ENCODE measurements at places on chromosomes 1 and 21. TPM values are rescaled to one million over a fixed set of nuclear protein-coding genes. Genes with fewer than 3 reads are reported as not detected.

RC3H1 gene
- 2.0 TPM for polyA plus RNA-seq

DNA sequence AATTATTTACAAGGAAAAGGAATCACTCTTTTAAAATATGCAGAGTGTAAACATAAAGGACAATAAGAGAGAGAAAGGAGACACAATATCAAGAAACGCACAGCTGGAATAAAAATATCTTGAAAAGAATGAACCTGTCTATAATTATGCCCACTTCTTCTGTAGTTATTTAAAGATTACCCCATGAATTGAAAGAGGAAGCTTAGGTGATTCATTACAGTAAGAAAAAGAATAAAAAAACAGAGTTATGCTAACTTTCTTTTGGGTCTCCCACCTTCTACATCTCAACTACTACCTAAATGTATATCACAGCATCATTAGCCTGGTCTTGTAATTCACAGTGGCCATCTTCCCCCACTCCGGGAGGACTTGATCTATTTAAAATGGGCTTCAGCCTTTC lies 182.1 kb downstream of the MRPL39 start:
- DNase-seq: no peak

- DNase-seq: no peak
Observed at GRCh38 chr21:34042735-34043134, 30.6 kb upstream of the MRPS6 start.

DNA sequence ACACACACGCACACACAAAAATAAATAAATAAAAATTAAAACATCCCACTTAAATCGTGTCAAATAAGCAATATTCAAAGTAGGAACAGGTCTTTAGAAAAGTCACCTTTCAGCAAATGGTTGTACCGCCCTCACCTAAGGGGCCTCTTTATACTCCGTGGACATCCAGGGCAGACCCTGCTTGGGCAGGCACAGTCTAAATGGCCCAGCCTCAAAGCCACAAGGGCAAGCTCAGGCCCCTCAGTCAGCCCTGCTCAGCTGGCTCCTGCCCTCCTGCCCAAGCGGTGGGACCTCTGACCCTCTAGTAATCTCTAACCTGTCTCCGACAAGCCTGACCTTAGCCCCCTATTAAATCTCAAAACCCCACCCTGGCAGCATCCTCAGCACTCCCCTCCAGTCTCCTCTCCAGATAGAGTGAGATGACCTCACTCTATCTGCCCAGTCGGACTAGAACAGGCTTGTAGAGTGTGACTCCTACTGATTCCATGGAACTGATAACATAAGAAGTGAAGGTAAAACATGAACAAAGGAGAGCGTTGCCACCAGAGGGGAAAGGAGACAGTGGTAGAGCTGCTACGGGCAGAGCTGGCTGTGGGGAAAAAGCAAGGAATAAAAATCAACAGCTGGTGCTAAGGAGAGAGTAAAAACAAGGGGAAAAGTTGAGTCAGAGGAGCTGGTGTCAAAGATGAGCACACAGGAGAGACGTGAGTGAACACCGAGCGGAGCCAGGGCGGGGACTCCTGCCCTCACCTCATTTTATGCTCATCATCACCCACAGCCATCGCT lies 36.0 kb downstream of the SIPA1L2 start:
- DNase-seq: no peak

DNA sequence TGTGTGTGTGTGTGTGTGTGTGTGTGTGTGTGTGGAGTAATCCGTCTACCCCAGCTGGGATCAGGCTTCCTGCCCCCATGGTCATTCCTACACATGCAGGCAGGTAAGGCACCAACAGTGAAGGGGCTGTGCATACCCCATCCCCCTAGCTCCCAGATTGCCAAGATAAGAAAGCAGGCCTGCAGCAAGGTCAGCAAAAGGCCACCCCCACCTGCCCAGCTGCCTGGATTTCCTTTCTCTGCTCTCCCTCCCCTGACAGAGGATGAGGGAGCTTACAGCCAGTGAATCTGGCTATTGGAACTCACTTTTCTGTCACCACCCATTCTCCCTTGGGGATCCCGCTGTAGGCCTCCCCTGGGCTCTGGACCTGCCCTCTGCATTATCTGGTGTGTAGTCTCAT lies 7.9 kb downstream of the ALX3 start:
- DNase-seq: no peak

GRCh38 chr1:15258833-15259621 lies 12.0 kb downstream of the FHAD1 start:
- no peak for DNase-seq

GRCh38 chr21:20004367-20004766 lies 993.8 kb upstream of the NCAM2 start:
- DNase-seq: peak; percentile 64

- DNase-seq: no peak
Observed at GRCh38 chr1:91281782-91282181, 122.9 kb downstream of the HFM1 start.

GRCh38 chr1:234777856-234778220 lies 167.9 kb upstream of the IRF2BP2 start:
- DNase-seq: no peak

SPRR2D gene
- not detected for polyA plus RNA-seq

DNA sequence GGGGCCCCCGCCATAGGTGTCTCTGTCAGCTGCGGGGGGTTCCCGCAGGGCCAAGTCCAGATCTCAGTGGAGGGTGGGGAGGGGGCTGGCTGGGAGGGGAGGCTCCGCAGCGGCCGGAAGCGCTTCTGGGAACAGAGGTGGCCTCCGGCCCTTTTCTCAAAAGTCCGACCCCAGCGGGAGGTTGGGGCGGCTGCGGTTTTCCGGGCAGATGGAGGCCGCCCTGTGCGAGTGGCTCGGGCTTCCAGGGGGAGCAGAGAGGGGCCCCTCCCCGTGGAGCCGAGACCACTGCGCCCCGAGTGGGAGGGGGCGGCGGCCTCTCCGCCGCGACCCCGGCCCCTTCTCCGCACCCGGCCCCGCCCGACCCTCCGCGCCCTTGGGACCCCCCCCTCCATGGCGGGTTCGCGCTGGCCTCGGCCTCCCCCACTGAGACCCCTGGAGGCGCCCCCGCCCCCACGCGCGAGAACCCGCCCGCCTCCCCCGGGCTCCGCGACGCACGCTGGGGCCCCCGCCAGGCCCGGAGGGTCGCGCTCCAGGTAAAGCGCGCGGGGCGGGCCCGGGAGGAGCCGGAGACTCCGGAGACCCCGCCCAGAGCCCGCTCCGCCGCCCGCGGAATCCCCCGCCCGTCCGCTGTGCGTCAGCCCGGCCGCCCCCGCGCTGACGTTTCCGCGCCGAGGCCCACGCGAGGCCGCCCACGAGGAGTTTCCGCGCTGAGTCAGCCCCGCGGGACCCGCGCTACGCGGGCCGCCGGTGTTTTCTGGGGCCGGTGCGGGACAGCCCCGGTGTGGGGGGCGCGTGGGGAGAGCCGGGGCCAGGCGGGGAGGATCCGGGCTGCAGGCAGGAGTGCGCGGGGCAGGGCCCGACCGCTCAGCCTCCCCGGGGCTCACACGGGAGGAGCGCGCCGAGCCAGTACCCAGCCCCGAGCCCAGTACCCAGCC lies 5.2 kb downstream of the TNFRSF18 start:
- DNase-seq: peak; percentile 37

ZYG11A gene
- 1.3 TPM for polyA plus RNA-seq

DNA sequence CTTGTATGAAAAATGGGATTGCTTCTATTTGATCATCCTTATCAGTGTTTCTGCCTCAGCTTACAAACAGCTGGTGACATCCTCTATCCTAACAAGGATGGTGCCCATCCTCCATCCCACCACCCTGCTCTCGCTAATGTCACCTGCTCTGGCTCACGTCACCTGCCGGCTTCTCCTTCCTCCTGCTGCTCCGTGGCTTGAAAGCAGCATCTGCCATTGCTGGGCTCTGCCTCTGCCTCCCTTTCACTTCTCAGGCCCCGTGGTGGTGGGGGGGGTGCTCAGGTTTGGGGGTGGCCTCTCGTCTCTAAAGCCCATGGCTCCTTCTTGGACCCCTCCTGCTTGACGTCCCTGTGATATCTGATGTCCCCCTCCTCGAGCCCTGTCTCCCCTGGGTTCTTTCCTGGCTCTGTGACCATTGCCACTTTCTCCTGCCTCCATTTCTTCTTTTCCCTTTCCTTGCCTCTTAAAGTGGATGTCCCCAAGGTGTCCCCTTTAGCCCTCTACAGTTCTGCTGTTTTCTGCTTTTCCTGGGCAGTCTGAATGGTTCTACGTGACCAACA lies 135.5 kb upstream of the ERRFI1 start:
- DNase-seq: no peak

GRCh38 chr1:30487042-30487441 lies 236.3 kb downstream of the MATN1 start:
- no peak for DNase-seq

GRCh38 chr1:229148041-229148671 lies 122.8 kb upstream of the RAB4A start:
- no peak for DNase-seq

RHD gene
- polyA plus RNA-seq: not detected

GRCh38 chr1:108817811-108818210 lies 39.1 kb downstream of the AKNAD1 start:
- no peak for DNase-seq

FALEC gene
- polyA plus RNA-seq: not detected

HES3 gene
- polyA plus RNA-seq: not detected

- no peak for DNase-seq
Observed at GRCh38 chr21:34612557-34612956, 2.4 kb downstream of the RCAN1 start.

GRCh38 chr1:171226747-171227370 lies 21.4 kb upstream of the FMO1 start:
- peak; percentile 51 for DNase-seq

MACO1 gene
- 22.8 TPM for polyA plus RNA-seq

FCRL2 gene
- not detected for polyA plus RNA-seq

LRRC8B gene
- 7.0 TPM for polyA plus RNA-seq
